ENCODE measurements at places on chromosomes 4 and X. TPM values are rescaled to one million over a fixed set of nuclear protein-coding genes. Genes with fewer than 3 reads are reported as not detected.

XAGE1B gene
- not detected for total RNA-seq

SULT1B1 gene
- 4.5 TPM for total RNA-seq

AGA gene
- 38.3 TPM for total RNA-seq

RNF150 gene
- total RNA-seq = 0.10 TPM

BEX2 gene
- total RNA-seq = 36.7 TPM

WAS gene
- total RNA-seq = 83.9 TPM

DNA sequence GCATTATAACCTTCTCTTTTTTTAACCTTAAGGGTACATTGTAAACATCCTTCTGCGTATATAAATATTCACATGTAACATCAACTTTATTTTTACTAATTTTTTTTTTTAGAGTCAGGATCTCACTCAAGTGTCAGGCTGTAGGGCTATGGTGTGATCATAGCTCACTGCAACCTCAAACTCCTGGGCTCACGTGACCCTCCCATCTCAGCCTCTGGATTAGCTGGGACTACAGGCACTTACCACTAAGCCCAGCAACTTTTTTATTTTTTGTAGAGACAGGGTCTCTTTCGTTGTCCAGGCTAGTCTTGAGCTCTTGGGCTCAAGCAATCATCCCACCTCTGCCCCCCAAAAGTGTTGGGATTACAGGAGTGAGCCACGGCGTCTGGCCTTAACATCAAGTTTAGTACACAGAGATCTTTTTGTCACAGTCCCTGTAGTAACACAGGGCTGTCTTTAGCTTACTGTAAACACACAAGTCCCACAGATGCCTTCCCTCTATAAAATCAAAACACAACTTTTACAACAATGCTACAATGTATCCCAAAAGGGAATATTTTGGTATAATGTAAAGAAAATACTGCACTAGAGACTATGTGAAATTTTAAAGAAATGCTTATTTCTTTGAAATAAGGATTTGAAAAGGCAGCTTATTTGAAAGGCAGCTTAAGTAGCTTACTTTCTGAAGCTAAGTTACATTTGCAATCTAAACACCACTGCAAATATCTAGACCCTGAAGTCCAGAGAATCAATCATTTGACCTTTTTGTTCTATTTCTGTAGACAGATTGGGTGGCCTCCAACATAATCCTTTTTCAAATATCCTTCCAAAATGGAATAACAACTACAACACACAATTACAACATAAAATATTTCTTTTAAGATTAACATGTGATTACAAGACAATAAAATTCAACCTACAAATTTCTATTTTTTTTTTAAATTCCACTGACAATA is 116.0 kb downstream of the APBB2 start:
- no peak for DNase-seq

DNA sequence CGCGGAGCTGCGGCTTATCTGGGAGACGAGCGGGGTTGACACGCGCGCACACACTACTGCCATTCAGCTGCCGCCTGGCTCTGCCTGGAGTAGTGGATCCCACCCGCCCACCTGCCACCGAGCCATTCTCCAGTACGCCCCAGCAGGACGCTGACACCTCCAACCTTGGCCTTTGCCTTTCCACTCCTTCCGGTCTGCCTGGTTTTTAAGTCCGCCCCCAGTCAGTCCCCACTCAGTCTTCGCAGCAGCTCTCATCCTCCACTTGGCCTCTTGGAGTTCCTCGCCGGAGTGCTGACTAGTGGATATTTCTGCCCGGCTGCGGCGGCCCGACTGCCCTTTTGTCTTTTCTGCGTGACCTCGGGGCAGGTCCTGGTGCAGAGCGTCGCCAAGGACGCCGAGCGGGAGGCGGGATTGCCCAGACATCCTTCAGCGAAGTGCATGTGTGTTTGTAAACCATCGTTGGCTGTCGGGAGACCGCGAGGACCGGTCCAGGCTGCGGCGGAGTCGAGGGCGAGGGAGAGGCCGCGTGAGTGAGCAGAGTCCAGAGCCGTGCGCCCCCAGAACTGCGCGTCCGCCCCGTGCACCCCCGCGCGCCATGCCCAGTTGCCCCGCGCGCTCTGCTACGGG is 1.1 kb downstream of the SLIT2 start:
- DNase-seq = no peak

DNA sequence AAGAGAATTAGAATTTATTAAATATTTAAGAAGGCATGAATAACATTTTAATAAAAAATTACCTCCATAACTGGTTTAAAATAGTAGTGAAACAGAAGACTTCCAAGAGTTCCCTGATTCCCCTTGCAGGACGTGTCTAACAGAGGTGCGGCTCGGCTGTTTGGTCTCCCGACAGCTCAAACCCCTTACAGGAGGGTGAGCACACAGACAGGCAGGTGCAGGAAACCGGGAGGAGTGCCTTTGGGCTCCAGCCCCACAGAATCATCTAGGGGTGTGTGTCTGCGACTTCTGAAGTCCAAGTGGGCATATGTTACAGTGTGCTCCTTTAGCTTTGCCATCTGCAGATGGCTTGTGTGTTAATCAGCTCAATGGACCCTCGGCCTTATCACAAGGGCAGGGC is 88.1 kb upstream of the CCSER1 start:
- DNase-seq = no peak

GRCh38 chr4:95548738-95549245 is at the start of gene UNC5C:
UNC5C (minus strand) TSS chr4:95548973.
- DNase-seq = peak; percentile 9

DNA sequence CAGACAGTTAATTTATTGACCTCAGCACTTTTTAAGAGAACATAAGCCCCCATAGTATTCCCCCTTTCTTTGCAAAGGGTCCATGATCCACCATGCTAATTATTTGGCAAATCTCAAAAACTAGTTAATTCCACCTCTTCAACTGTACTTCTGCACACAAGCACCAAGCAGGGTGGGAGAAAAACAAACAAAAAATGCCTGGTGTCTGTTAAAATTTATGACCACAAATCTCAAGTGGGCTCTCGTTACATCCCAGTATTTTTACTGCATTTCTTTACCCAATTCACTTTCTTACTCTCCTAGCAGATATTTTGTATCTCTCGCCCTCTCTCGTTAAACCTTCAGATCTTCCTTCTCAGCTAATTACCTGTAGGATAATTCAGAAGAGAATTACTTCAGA is 6.1 kb downstream of the ARSJ start:
- DNase-seq = no peak

DNA sequence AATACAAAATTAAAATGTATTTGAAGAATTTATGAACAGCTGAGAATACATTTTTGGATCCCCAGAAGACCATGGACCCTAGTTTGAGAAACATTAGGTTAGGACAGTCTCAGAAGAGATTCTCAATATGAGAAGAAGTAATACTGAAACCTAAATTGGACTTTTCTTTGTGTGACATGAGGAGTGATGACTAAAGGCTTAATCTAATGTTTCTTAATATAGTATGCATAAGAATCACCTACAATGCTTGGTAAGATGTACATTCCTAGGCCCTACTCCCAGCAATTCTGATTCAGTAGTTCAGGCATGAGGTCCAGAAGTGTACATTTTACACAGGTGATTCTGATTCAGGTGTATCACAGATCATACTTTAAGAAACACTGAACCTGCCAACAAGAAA is 31.6 kb upstream of the HUWE1 start:
- no peak for DNase-seq

GRCh38 chr4:141056473-141056872 is 76.8 kb downstream of the RNF150 start:
- no peak for DNase-seq

DNA sequence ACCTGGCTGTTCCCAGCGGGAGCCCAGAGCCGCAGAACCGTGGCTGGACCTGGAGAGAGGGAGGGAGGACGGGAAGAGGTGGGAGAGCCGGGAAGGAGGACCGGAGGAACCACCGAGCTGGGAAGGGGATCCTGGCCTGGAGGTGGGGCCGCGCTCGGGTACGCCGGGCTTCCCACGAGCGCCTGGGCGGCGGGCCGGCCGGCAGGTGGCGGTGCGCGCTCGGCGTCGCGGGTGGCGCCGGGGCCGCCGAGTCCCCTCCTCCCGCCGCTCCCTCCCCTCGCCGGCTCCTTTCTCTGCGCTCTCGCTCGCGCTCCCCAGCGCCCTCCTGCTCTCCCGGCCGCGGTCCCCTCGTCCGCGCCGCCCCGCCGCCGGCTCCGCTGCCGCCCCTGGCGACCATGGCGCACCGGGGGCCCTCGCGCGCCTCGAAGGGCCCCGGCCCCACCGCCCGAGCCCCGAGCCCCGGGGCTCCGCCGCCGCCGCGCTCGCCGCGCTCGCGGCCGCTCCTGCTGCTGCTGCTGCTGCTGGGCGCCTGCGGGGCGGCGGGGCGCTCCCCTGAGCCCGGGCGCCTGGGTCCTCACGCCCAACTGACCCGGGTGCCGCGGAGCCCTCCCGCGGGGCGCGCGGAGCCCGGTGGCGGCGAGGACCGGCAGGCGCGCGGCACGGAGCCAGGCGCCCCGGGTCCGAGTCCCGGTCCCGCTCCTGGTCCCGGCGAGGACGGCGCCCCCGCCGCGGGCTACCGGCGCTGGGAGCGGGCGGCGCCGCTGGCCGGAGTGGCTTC is at the start of gene SORCS2:
TSS of gene SORCS2 (plus strand) at position 287 of the 778 bp plus-strand sequence.
- DNase-seq = peak; percentile 42

- DNase-seq = no peak
These were observed 20.8 kb downstream of the SH3BP2 start for GRCh38 chr4:2813446-2814405.

- DNase-seq = no peak
These were observed 243.3 kb downstream of the FSTL5 start for GRCh38 chr4:161920304-161921052.

DNA sequence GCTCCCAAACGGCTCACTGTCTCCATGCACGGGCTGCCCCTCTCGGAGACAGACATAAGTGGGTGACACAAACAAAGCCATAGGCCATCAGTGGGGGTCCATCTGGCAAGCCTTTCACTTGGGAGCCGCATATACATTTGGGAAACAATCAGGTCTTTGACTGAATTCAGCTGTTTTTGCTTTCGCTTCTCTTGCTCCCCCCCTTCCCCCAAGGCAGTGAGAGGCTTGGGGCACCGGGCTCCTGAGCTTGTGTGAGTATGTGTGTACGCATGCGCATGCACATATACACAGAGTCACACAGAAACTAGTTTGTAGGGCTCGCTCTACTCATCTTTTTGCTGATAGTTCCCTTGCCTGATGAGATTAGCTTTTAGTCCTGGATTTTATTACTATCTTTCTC is 284.4 kb downstream of the AFF2 start:
- no peak for DNase-seq

All from activated T-cell treated with anti-CD3 and anti-CD28 coated beads, Interleukin-2, amount 50 U/mL, for 72 hours (primary cell).